ENCODE measurements at places on chromosomes 2 and 18. TPM values are rescaled to one million over a fixed set of nuclear protein-coding genes. Genes with fewer than 3 reads are reported as not detected.
A peak's percentile ranks its signal among the peaks of the same experiment; 100 is the strongest.

The FAM110C gene
- 2.6 TPM for total RNA-seq

The ANO7 gene
- 0.45 TPM for total RNA-seq

The GATA6 gene
- total RNA-seq: 0.21 TPM

The ADAM23 gene
- total RNA-seq: 0.44 TPM

The GTF2A1L gene
- total RNA-seq: 0.26 TPM

The GCG gene
- not detected for total RNA-seq

The CABLES1 gene
- 7.1 TPM for total RNA-seq

- no peak for DNase-seq
Measured at GRCh38 chr2:98771721-98772524, 41.0 kb upstream of the MGAT4A start.

DNA sequence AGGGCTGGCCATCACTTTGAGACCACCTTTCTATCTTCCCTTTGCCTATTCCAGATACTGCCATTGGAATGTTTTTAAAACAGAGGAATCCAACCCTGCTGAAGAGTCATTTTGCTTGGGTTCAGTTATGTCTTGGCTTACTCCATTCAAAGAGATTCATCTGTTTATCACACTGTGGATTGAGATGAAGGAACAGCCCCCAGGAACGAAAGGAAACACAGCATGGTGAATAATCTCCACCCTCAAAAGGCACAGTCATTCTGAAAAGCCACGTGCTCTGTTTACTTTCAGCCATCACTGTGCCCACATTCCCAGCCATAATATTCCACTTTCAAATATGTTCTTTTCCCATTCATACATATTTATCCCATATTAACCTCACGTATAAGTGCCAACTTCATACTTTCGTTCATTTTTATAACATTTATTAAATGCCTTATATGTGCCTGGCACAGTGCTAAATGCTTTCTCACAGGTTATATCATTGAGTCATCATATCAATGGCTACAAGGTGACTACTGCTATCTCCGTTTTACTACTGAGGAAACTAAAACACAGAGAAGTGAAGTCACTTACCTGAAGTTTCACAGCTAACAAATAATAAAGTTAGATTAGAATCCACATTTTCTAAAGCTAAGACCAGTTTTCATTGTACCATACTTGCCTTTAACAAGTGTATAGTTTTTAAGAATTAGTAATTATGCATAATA, 143.6 kb downstream of the OSR1 start:
- DNase-seq: no peak

DNA sequence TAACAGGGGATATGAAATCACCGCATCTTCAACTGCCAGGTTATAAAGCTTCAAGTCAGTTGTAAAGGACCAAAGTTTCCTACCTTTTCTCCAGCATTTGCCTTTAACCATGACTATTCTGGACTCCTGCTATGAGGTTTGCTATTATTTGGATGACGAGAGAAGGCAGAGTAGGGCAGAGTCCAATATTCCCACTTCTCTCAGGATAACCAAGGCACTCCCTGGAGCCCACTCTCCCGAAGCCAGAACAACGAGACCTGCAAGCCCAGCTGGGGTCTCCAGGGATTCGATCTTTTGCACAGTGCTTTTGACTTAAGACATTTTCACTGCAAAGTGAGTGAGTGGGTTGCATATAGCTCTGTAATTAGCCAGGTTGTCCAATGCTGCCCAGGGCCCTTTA, 77.1 kb upstream of the ZNF397 start:
- DNase-seq: no peak

DNA sequence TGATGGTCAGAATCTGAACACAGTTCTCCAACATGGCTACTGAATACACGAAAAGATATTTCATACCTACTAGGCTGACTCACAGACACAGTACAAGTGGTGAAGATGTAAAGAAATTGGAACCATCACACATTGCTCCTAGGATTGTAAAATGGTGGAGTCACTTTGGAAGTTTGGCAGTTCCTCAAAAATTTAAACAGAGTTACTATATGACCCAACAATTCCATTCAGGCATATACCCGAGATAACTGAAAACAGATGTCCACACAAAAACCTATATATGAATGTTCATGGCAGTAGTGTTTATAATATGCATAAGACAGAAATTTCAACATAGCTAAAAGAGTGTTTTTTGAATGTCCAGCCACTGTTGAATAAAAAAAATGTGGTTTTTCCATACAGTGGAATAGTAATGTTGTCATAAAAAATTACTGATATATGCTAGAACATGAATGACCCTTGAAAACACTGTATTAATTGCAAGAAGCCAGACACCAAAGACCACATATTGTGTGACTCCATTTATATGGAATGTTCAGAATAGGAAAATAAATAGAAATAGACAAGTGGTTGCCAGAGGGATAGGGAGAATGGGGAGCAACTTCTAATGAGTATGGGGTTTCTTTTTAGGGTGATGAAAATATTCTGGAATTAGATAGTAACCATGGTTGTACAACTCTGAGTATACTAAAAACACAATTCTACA, 10.1 kb downstream of the RMP24 start:
- DNase-seq: peak; percentile 6

DNA sequence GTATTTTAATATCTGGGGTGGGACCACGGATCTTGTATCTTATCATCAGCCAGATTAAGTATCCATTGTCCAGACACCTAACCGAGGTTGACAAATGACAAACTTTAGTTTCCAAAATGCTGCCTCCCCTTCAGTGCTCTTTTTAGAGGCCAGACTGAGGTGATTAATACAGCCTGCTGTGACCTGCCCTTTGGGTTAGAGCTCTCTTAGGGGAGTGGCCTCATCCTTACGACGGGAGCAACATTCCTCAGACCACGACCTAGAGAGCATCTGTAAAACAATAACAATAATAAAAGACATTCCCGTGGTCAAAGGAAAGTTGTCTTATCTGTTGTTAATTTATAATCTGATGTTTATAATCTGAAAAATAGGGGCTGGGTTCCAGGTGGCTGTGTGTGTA, 405.3 kb downstream of the LPIN1 start:
- no peak for DNase-seq

DNA sequence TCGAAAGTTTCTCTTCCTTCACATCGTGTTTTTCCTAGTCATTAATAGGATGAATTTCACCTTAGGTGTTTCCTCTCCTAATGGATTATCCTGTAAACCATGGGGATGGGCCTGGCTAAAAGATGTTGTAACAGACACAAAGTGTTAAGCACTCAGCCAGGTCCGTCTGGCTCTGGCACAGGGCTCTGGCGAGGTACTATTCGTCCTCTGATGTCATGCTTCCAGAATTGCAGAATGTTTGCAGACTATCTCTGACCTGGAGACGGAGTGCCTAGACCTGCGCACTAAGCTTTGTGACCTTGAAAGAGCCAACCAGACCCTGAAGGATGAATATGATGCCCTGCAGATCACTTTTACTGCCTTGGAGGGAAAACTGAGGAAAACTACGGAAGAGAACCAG, 13.2 kb downstream of the ATG16L1 start:
- no peak for DNase-seq

- no peak for DNase-seq
Measured at GRCh38 chr2:99793022-99793421, 303.2 kb upstream of the REV1 start.

- DNase-seq: no peak
Measured at GRCh38 chr2:120465989-120466703, 120.2 kb downstream of the INHBB start.

GRCh38 chr18:37565101-37565976, at the start of gene CELF4:
TSS of gene CELF4 (minus strand) at chr18:37565798.
- DNase-seq: peak; percentile 4

GRCh38 chr2:120680136-120680761, 55.4 kb upstream of the GLI2 start:
- DNase-seq: peak; percentile 88

DNA sequence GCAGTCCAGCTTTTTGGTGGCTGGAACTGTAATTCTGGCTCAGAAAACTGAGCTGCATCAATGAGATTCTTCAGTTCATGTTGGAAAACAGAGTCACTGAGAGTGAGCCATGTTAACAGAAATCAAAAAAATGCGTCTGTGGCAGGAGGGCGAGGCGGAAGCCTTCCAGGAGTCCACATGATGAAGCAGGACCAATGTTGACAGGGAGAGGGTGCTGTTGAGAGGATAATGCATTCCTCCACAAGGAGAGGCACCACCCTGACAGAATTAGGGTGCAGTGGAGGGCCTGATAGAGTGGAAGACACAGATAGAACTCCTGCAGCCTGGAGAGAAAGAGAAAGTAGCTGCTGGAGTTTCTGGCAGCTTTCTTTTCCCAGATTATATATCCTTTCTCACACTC, 111.5 kb downstream of the MGAT5 start:
- DNase-seq: peak; percentile 30

Measured in A673 (cell line).